ENCODE measurements at places on chromosomes 5 and 9.

DNA sequence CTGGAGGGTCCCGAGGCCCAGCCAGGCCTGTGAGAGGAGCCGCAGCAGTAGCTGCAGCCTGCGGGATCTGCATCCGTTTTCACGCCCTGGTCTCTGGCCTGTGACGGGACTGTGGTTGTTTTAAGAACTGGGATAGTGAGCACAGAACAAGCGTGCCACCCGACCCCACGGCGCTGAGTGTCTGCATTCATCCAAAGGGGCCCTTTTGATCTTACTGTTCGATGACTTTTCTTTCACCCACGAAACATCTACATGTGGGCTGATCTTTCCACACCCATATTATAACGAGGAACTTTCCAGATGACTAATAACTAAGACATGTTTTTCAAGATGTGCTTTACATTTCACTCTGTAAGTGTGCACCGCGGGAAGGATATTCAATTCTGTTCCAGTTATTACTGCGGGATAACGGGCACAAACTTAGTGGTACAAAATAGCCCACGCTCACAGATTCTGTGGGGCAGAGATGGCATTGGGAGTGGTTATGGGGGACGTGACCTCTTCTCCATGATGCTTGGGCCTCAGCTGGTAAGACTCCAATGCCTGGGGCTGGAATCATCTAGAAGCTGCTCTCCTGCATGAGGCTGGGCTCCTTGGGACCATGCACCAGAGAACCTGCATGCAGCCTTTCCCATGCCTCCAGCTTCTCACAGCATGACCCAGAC lies 165.0 kb downstream of the SYK start:
- DNase-seq, result no peak

DNA sequence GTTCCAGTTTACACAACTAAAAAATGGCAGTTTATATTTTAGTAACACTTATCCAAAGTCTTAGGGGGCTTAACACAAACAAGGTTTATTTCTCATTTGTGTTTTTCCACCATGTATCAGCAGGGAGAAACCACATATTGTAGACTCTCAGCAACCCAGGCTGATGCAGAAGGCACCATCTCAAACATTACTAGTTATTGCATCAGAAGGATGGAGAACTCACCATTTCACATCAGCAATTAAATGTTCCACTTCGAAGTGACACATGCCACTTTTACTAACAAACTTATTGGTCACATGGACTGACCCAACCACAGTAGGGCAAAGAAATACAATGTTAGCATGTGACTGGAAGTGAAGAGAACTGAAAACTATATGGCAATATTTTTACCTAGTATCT lies 22.5 kb upstream of the SMC2 start:
- no peak for DNase-seq

- DNase-seq, result no peak
These were observed 12.6 kb downstream of the PLGRKT start for GRCh38 chr9:5425006-5425628.

- DNase-seq, result no peak
These were observed 35.9 kb upstream of the SLC1A3 start for GRCh38 chr5:36570301-36571095.

- DNase-seq, result no peak
These were observed 12.5 kb upstream of the CTSL start for GRCh38 chr9:87713278-87713987.

DNA sequence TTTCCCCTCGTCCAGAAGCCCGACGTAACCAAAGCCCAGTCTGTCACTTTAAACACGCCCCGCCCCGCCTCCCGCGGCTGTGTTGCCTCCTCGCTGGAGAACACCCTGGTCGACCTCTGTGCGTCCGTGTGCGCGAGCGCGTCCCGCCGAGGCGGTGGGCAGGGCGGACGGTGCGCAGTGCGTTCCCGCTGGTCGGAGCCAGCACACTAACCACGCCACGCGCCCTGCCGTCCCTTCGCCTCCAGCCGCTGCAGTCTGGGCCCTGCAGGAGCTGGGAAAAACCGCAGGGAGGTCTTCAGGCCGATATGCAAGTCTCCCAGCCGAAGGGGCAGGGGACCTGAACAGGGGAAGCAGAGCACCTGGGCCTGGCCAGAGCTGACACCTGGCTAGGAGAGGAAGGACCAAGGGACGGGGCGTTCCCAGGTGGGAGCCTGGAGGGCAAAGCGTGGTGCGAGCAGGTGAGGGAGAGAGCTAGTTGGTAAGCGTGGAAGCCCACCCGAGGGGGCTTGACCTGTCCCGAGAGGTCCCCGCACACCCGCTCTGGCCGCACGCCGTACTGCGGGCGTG lies 1.3 kb upstream of the PHPT1 start:
- peak; percentile 44 for DNase-seq

DNA sequence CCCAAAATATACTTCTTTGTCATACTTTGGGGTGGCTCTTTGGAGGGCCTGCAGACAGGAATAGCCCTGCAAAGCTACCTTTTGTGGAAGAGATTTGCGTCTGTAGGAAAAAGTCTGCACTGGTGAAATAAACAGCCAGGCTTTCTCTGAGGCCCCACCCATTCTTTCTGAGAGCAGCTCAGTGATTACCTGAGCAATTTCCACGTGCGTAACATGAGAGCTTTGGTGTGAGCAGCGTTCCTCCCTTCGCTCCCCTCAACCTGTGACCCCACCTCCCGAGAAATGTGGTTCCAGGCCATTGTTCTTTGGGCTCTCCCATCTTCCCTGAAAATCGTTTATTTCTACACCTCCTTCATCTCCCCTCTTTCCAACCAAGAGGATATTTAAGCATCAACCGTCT lies 23.8 kb upstream of the FBP1 start:
- DNase-seq, result no peak

GRCh38 chr9:90827181-90827871 lies 25.7 kb downstream of the SYK start:
- DNase-seq, result no peak

DNA sequence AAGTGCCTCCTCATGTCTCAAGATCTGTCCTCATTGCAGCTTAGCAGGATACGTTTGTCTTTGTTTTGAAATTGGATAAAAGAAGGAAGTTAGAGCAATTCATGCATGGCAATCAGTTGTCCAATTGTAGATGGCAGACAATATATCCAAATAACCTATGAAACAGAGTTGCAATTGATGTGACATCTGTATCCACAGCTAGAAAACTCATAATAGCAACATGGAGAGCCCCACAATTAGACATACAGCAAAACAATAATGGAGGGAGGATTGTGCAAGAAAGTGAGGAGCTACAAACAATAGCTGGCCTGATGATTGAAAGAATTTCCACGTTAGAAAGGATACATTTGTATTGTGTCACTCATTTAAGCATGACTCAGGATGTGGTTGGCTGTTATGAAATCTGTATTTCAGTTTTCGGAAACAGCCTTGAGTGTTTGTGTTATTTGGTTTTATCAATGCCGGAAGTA lies 132.0 kb downstream of the FAM174A start:
- DNase-seq, result no peak

DNA sequence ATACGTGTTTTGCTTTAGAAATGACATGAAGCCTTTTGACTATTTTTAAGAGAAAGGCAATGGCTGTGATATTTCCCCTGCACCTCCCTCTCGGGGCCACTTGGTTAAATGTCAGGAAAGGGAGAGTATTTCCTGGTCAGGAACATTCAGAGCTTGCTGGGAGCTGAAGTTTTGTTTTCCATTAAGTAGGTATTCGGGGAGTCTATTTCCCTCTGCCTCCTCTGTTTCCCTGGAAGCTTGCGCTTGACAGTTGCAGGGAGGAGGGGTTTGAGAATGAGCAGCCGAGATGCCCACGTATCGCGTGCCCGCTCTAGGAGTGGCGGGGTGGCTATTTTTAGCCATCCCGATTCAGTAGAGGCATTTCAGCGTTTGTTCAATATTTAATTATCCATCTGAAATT lies 6.7 kb downstream of the DAB2IP start:
- DNase-seq, result no peak

- no peak for DNase-seq
These were observed 251.8 kb upstream of the RASA1 start for GRCh38 chr5:87015901-87016300.

DNA sequence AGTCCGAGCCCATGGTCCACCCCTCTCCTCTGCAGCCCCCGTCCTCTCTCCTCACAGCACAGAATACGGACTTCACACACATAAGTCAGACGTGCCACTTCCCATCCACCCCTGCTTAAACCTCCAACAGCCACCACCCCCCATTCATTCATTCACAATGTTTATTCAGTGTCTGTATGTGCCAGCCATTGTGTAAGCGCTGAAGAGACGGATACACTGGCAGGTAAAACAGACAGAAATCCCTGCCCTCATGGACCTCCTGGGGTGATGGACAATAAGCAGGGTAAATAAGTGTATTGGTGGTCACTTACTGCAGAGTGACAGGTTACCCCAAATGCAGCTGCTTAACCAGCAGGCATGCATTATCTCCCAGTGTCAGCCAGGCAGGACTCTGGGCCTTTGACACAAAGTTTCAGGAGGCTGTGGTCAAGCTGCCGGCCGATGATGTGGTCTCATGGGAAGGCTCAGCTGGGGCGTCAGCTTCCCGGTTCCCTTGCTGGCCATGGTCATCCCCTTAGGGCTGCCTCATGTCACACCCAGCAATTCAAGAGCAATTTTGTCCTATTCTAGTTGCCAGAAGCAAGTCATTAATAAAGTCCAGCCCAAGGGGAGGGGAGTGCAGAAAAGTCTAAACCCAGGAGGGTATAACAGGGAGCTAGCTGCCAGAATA lies 1.8 kb upstream of the PAXX start:
- no peak for DNase-seq

DNA sequence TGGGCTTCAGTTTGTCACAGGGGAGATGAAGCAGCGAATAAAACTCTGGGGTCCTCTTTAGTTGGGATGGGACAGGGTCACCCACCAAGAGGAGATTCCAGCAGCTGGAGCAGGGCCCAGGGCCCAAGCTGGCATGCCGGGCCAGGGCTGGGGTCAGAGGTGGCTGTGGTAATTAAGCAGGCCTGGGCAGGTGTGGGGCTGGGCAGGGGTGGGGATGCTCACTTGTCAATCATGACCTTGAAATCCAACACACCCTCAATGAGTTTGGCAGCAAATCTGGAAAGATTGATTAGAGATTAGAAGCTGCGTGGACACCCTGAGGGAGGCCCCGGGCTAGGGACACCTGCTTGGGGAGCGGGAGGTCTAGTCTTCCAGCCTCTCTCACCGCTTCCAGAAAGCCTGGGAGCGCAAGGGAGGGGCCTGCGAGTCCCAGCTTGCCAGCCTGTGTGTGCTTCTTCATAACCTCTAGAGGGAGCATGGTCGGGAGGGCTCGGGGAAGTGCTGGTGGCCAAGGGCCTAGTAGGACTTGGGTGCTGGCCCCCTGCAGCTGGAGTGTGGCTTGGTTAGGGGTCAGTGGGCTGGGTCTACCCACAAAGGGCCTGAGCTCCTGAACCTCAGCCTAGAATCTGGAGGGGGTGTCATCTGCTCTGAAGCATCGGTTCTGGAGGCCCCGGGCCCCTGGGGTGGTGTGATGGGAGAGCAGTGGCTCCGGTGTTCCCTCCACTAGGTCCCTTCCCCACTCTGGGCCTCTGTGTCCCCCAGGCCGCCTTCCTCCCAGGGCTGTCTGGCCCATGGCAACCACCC lies 7.6 kb downstream of the CRAT start:
- no peak for DNase-seq

GRCh38 chr9:14987858-14988257 lies 77.6 kb upstream of the FREM1 start:
- no peak for DNase-seq

GRCh38 chr9:100477241-100477640 lies 4.3 kb downstream of the TMEFF1 start:
- no peak for DNase-seq

GRCh38 chr9:107148216-107148615 lies 134.9 kb upstream of the RAD23B start:
- no peak for DNase-seq

DNA sequence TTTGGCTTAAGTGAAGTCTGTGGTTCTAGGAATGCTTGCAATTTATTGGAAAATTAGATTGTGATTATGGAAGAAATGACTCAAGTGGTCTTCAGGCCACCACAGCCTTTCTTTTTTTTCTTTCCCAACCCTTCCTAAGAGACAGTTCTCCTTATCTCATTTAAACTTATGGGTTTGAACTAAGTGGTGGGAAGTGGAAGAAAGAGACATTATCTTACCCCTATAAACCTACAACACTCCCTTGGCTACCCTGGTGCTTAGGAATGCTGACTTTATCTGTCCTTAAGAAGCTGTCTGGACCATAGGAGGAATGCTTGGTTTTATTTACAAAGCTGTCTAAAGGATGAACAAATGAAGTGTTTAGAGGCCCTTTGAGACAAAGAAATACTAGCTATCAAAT lies 5.1 kb upstream of the ERAP1 start:
- DNase-seq, result no peak

DNA sequence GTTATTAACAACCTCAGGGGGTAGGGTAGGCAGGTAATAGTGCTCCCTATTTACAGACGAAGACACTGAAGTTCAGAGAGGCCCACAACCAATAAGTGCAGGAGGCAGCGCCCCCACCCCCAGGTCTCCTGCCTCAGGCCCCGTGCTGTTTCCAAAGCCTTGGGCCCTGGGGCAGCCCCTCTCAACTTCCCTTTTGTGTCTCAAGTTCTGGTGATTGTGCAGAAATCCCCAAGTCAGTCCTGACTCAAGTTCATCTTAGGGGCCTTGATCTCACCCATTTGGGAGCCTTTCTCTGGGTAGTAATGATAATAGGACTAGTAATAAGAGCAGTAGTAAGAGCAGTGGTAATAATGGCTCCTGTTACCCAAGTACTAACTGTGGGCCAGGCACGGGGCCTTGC lies 35.5 kb upstream of the ASS1 start:
- DNase-seq, result no peak

DNA sequence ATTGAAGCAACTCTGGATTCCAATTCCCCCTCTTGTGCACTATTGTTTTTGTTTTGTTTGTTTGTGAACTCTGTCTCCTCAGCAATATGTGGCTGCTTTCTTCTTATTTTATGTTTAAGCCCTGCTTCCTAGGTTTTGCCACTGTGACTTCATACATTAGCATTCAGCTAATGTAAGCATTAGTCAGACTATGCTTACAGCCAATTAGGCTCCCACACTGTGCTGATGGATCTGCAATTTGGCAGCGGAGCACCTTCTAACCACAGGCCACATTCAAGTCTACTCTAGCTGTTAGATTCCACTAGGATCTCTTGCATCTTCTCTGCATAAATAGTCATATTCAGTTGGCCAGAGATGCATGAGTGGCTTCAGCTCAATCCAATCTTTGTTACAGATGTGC lies 9.6 kb upstream of the BICD2 start:
- no peak for DNase-seq

All from stimulated activated CD8-positive, alpha-beta memory T cell treated with anti-CD3 and anti-CD28 coated beads, Interleukin-7, amount 100 ng/mL, for 1 hour (primary cell).